ENCODE measurements at places on chromosomes 6 and 20. TPM values are rescaled to one million over a fixed set of nuclear protein-coding genes. Genes with fewer than 3 reads are reported as not detected.

DNA sequence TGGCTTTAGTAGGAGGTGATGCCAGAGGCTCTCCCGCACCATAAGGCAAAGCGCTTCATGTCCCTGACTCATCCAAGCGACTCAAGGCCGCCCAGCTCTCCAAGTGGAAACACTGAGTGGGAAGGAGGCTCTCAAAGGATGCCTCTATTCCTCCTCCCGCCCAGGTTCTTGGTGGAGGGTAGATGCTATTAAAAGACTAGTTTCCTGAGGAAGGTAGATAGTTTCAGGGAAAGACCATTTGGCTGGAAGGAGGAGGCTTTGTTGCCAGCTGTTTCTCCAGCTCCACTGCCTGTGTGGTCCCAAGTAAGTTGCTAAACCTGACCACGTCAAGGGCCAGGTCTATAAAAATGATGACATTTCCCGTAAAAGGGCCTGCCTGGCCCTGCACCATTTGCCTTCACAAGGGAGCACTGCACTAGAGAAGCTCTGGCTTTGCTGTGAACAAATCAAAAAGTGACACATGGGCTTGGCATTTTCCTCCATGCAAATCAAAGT, 48.2 kb downstream of the GMDS start:
- H3K27ac ChIP-seq = no peak overlapping the region
- H3K36me3 ChIP-seq = no peaks in the 10 kb centered on the region
- H3K4me3 ChIP-seq = no peak overlapping the region
- DNase-seq = no peak
- no peaks in the 10 kb centered on the region for H3K27me3 ChIP-seq

DNA sequence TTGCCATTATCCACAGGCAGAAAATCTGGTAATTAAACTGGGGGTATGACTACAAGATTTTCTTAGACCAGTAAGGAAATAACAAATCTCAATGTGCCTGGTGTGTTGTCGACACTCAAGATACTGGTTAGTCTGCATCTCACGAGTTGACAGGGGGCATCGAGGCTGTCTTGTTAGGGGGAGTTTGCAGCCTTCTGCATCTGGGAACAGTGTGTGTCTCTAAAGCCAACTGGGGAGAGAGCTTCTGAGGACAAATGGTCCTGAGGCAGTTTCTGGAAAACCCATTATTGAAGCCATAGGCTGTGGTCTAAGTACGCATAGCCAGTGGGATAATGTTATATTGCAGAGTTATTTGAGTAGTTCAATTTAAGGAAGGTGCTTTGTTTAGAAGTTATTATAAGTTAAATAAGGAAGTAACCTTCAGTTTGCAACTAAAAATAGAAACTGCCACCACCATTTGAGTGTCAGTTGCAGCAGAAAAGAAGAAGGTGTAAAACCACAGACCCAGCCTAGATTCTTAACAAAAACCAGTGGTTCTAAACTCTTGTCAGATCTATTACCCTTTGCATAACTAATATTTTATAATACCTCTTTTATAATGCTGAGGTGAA, 15.4 kb upstream of the MAPK13 start:
- H3K4me3 ChIP-seq = no peak overlapping the region
- DNase-seq = no peak
- H3K36me3 ChIP-seq = peaks cover 38% of the 10 kb centered on the region
- H3K4me1 ChIP-seq = no peaks in the 10 kb centered on the region
- no peaks in the 10 kb centered on the region for H3K27me3 ChIP-seq
- H3K27ac ChIP-seq = no peak overlapping the region

DNA sequence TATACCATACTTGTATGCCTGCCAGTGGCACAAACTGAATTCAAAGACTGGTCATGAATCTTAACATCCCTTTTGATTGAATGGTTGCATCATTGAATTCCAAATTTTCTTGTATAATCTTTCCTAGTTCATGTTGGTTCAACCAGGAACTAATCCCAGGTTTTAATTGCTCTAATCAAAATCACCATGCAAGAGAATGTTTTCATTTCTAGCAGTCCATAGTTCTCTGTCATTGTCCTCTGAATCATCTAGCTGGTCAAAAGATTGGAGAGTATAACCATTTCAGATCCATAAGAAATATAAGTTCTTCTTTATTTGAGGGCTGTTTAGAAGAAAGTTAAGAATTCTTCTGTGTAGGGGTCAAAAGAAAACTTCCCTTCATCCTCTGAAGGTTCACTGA, 57.2 kb downstream of the ZNF292 start:
- DNase-seq = no peak
- H3K27ac ChIP-seq = no peak overlapping the region
- no peaks in the 10 kb centered on the region for H3K27me3 ChIP-seq
- no peak overlapping the region for H3K4me3 ChIP-seq
- peaks cover 16% of the 10 kb centered on the region for H3K4me1 ChIP-seq

GRCh38 chr6:151075527-151075926, 164.2 kb upstream of the AKAP12 start:
- H3K36me3 ChIP-seq = no peaks in the 10 kb centered on the region
- no peak overlapping the region for H3K4me3 ChIP-seq
- peaks cover 6% of the 10 kb centered on the region for H3K4me1 ChIP-seq
- no peak for DNase-seq
- H3K27ac ChIP-seq = no peak overlapping the region

GRCh38 chr20:33733654-33734576, 2.1 kb downstream of the ZNF341 start:
- H3K36me3 ChIP-seq = no peaks in the 10 kb centered on the region
- H3K4me3 ChIP-seq = no peak overlapping the region
- H3K4me1 ChIP-seq = peaks cover 25% of the 10 kb centered on the region
- DNase-seq = no peak

GRCh38 chr20:62051144-62051543, 14.5 kb downstream of the TAF4 start:
- no peak overlapping the region for H3K27ac ChIP-seq
- peaks cover 4% of the 10 kb centered on the region for H3K4me1 ChIP-seq
- DNase-seq = no peak
- H3K4me3 ChIP-seq = no peak overlapping the region

GRCh38 chr6:64895945-64896344, 811.1 kb downstream of the EYS start:
- H3K4me3 ChIP-seq = no peak overlapping the region
- no peaks in the 10 kb centered on the region for H3K36me3 ChIP-seq
- H3K27me3 ChIP-seq = no peaks in the 10 kb centered on the region
- no peak for DNase-seq

GRCh38 chr6:38320358-38320757, 319.4 kb downstream of the BTBD9 start:
- no peak for DNase-seq
- H3K27me3 ChIP-seq = no peaks in the 10 kb centered on the region
- no peaks in the 10 kb centered on the region for H3K36me3 ChIP-seq
- H3K27ac ChIP-seq = no peak overlapping the region
- H3K4me3 ChIP-seq = no peak overlapping the region

DNA sequence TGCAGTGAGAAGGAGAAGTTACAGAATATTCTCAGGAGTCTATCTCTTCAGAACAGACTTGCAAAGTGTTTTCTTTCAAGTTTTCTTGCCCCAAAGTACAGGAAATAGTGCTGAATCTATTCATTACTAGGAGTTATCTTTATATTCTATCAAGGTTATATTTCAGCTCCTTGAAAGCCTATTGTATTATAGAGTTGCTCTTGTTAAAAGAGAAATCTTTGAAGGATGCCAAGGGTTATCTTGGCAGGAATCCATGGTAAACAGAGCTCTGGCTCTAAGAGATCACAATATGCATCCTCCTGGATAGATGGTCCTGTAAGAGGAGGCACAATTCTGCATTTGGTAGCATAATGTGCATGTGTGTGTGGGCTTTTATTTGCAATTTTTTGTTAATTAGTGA, 21.2 kb upstream of the SNRPB2 start:
- no peaks in the 10 kb centered on the region for H3K36me3 ChIP-seq
- H3K27ac ChIP-seq = no peak overlapping the region
- DNase-seq = no peak

DNA sequence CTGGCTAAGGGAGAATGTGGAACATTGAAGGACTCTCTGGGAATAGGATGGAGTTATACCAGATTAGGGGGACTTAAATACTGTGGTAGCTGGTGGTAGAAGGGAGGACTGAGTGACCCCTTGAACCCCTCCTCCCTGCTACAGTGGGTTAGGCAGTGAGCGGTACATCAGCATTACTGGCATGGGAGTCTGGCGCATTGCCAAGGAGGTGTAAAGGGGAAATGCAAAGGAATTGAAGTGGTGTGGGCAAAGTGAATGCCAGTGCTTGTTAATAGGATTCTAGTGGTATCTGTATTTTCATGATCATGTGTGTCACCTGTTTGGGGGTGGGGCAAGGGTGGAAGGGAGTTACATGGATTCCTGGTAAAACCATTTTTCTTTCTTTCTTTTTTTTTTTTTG, 60.1 kb downstream of the GFRA4 start:
- H3K27ac ChIP-seq = no peak overlapping the region
- peaks cover 17% of the 10 kb centered on the region for H3K36me3 ChIP-seq
- no peaks in the 10 kb centered on the region for H3K4me1 ChIP-seq

GRCh38 chr6:62285612-62286469, at the start of gene KHDRBS2:
Gene KHDRBS2, minus strand, starts transcription at chr6:62286225.
- DNase-seq = peak; percentile 93
- peak within 1 kb of the TSS; percentile 50 for H3K4me3 ChIP-seq

DNA sequence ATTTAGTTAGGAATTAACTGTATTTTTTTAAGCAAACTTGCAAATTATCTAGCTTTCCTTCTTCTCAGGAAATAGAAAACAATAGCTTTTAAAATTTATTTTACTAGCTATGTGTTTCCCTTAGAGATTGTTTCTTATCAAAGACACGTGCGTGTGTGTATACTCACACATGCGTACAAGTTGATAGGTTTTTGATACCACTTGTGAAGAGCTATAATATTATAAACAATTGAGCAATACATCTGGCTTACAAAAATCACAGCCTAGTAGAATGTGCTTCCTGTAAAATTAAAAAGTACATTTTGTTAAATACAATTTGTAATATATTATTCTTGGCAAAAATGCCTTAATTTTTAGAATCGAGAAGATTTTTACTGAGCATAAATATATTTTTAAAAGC, 33.9 kb downstream of the COL12A1 start:
- no peak for DNase-seq
- H3K27me3 ChIP-seq = no peaks in the 10 kb centered on the region
- peaks cover 30% of the 10 kb centered on the region for H3K36me3 ChIP-seq
- no peak overlapping the region for H3K4me3 ChIP-seq

- H3K36me3 ChIP-seq = no peaks in the 10 kb centered on the region
- H3K27ac ChIP-seq = peak overlapping the region; percentile 65
These were observed 18.7 kb upstream of the GATA5 start for GRCh38 chr20:62494537-62494936.

GRCh38 chr6:53898026-53898795, 103.4 kb downstream of the LRRC1 start:
- H3K27me3 ChIP-seq = no peaks in the 10 kb centered on the region
- no peak for DNase-seq

DNA sequence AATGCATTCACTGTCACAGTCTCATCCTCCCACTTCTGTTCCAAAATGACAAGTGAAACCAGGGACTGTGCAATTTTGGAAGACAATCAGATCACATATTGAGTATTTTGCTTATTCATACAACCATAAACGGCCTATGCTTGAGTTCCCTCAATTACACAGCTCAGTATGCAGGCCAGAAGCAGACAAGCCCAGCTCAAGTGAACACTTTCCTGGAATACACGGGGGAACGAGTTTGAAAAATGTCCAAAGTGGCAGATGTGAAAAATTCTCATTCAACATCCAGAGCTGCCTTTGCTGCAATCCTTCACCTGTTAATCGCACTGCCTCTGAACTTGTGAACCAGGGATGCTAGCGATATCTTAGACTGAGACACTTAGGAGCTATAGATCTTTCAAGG, 190.2 kb downstream of the COL9A1 start:
- H3K4me1 ChIP-seq = peaks cover 5% of the 10 kb centered on the region
- no peak for DNase-seq
- H3K4me3 ChIP-seq = no peak overlapping the region

DNA sequence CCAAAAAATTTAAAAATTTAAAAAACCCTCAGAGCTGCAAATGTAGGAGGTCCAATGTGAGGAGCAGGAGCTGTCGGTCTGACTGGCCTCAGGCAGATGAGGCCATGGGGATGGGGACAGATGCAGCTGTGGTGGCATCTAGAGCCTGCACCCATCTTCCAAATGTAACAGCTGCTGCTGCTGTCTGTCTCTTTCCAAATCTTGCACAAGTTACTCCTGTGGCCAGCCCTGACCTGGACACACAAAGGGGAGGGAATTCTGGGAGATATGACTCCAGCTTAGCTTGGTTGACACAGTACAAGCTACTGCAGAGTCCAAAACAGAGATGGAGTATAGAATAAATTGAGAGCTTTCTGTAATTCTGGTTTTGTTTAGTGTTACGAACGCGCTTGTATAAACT, 115.2 kb downstream of the PRND start:
- no peak overlapping the region for H3K4me3 ChIP-seq
- no peak for DNase-seq
- no peaks in the 10 kb centered on the region for H3K36me3 ChIP-seq
- H3K27me3 ChIP-seq = no peaks in the 10 kb centered on the region

- H3K4me1 ChIP-seq = no peaks in the 10 kb centered on the region
- no peaks in the 10 kb centered on the region for H3K36me3 ChIP-seq
- H3K27ac ChIP-seq = no peak overlapping the region
These were observed 50.4 kb downstream of the GNAS-AS1 start for GRCh38 chr20:58800134-58800871.

- DNase-seq = no peak
- no peak overlapping the region for H3K27ac ChIP-seq
- no peaks in the 10 kb centered on the region for H3K36me3 ChIP-seq
- no peaks in the 10 kb centered on the region for H3K27me3 ChIP-seq
- no peaks in the 10 kb centered on the region for H3K4me1 ChIP-seq
These were observed 248.8 kb downstream of the ERMARD start for GRCh38 chr6:170000071-170000843.

DNA sequence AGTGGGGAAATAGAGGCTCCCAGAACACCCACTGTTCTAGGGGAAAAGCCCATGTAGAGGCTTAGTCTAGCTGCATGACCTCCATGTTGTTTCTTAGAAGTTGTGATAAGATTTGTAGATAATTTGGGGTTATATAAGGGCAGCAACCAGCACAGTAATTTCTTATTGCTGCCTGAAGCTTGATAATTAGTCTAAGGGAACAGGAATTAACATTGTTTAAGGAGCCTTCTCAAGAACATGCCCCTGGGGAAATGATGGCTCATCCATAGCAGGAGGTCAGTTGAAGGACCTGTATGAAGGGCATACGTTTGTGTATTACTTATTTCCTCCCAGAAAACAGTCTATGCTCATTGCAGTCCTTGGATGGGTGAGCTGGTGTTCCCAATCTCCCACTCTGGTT, 170.7 kb upstream of the SCGN start:
- H3K27ac ChIP-seq = no peak overlapping the region
- H3K36me3 ChIP-seq = no peaks in the 10 kb centered on the region
- DNase-seq = no peak
- H3K27me3 ChIP-seq = no peaks in the 10 kb centered on the region

- no peaks in the 10 kb centered on the region for H3K4me1 ChIP-seq
- no peaks in the 10 kb centered on the region for H3K27me3 ChIP-seq
- H3K27ac ChIP-seq = no peak overlapping the region
- no peak for DNase-seq
- no peak overlapping the region for H3K4me3 ChIP-seq
These were observed 66.9 kb upstream of the CDH4 start for GRCh38 chr20:61185181-61185580.

GRCh38 chr6:95244751-95245150, 332.6 kb upstream of the MANEA start:
- no peaks in the 10 kb centered on the region for H3K27me3 ChIP-seq
- no peaks in the 10 kb centered on the region for H3K36me3 ChIP-seq
- no peak overlapping the region for H3K4me3 ChIP-seq
- DNase-seq = no peak
- no peak overlapping the region for H3K27ac ChIP-seq

BCAS1 gene
- 0.46 TPM for total RNA-seq

SCGN gene
- 1.6 TPM for total RNA-seq

ARHGAP18 gene
- total RNA-seq = 6.9 TPM

LY6G6C gene
- total RNA-seq = not detected

CFB gene
- total RNA-seq = 11.6 TPM

TMEM170B gene
- 5.4 TPM for total RNA-seq

RPL10A gene
- 1,484 TPM for total RNA-seq

POU3F2 gene
- not detected for total RNA-seq

RNF39 gene
- not detected for total RNA-seq

TBXT gene
- not detected for total RNA-seq
